Stimulated activated CD4-positive, alpha-beta T cell treated with anti-CD3 and anti-CD28 coated beads, Interleukin-12 subunit alpha, Interleukin-12 subunit beta, amount 100 ng/mL, for 24 hours (primary cell): ENCODE measurements at places on chromosomes 11 and 22.

- DNase-seq: peak; percentile 38
Measured at GRCh38 chr22:41915035-41915785, at the start of gene SHISA8. Gene SHISA8 (minus strand): TSS chr22:41915074. CDS start chr22:41914667, 407 bp downstream.

GRCh38 chr22:49198705-49199084, 629.0 kb downstream of the BRD1 start:
- no peak for DNase-seq

- no peak for DNase-seq
Measured at GRCh38 chr11:115279813-115280761, 224.1 kb downstream of the CADM1 start.

GRCh38 chr11:92909214-92909613, 60.2 kb upstream of the MTNR1B start:
- no peak for DNase-seq

DNA sequence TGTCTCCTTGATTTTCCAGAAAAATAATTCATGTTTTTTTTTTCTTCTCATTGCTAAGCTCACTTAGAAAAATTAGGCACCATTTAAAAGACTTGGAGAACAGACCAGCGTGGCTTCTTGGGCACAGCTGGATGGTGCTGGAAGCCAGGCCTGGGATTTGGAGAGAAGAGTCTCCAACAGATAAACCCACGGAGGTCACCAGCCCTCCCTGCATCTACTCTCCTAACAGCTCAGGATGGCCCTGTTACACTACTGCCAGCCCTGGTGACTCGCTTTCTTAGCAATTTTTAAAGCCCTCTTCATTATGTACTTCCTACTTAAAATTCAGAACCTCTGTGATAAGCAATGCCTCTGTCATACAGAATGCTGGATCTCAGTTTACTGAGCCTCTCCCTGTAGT, 1.7 kb downstream of the PTH start:
- DNase-seq: no peak

DNA sequence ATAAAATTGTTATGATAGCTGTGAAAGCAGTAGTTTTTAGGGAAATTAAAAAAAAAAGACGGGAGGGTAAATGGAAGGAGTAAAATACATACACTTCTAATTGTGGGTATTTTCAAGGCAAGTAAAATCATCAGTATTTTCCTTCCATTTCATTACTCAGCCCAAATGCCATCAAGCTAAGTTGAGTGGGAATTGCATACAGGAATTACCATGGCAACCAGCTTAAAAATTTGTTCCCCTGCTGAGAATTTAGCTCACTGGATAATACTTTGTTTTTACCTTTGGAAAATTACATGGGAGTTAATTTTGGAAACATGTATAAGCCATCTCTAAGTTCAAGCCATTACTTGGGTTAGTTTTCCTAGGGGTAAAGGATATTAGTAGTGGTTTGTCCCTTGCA, 1873.4 kb downstream of the LRRC4C start:
- DNase-seq: no peak

GRCh38 chr22:43081968-43082367, 7.2 kb downstream of the TTLL1 start:
- no peak for DNase-seq

- DNase-seq: no peak
Measured at GRCh38 chr11:12680246-12680939, 6.2 kb downstream of the TEAD1 start.

DNA sequence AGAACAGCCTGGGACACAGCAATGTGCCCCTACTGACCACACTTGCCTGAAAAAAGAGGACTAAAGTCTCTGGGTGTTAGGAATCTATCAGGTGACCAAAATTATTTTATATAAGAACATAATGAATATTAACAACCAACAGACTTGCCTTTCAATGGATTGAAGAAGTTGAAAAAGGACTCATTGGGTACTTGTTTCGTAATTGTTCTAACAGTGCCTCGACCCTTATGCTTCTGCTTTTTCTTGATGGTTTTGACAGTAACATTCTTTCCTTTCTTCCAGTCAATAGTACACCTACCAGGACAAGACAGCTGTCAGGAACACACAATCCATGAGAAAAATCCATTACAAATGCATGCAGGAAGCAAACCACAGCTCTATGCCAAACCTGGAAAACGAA, 29.0 kb upstream of the PHLDA2 start:
- no peak for DNase-seq

DNA sequence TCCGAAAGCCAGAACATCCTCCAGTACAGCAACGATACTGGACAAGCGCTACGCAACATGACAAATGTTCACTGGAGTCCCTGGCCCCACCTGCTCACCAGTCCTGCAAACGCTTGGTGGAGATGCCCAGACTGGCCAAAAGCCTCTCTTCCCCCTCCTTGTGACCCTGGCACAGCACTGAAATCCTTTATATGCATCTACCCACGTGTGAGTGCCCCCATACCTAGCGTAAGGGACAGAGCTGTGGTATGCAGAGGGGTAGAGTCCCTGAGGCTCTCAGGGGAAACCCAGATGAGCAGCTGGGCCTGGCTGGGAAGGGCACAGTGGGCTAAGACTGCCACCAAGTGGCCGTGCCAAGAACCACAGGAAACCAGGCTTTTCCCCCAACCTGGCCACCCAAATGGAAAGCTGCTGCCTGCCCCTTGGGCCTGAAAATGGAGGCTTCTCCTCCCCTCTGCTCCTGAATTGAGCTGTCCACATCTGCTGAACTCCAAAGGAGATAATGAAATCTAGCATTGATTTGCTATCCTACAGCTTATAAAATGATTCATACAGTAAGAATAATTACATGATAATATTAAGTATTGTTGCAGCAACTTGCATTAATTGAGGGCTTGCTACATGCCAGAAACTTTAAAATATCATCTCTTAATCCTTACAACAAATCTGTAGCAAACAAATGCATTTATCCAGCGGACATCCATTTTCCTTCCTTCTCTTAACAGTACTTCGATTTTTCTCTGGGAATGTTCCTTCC, 24.8 kb upstream of the TTC12 start:
- DNase-seq: peak; percentile 58

DNA sequence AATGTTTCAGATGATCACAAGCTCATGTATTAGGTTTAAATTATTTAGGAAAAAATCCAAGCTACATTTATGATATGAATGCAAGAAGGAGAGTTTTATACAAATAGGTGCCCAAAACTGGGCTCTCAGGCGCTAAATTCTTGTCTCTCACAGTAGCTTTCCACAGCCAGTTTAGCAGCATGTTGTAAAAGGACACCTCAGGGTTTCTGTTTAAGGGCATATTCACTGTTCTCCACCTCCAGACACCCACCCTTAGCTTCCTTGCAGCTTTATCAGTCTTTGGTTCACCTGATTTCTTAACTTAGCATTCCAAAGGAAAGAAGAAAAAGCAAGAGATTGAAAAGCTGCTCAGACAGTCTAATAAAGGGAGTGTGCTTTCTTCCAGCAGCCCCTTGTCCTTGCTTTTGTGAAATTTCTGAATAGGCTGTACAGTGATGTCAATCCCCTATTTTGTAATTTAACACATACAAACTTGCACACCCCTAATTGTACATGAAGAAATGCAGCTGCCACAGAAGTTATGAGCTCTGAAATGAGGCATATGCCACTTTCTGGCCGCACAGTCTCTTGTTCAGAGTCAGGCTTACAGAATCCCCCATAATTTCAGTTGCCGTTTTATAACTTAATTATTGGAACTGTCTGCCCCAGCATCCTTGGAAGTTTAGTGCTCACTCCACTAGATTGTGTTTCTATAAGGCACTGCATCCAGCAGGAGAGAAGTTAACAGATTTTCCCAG, 262.1 kb downstream of the DDX10 start:
- DNase-seq: no peak

DNA sequence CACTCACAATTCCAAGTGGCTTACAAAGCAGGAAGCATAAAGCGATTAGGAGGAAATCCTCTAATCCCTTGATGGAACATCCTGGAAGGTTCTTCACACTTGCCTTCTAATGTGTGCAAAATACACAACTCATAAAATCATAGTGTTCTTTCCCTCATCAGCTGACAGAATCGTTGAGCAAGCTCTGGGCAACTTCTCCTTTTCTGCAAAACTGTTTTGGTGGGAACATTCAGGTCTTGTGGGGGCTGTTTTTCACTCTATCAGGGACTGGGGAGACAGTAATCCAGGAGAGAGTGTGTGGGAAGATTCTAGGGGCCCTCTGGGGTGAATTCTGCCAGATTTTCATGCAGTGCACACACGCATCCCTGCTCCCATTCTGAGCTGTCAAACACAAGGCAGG, 53.2 kb downstream of the IRAG1 start:
- no peak for DNase-seq

DNA sequence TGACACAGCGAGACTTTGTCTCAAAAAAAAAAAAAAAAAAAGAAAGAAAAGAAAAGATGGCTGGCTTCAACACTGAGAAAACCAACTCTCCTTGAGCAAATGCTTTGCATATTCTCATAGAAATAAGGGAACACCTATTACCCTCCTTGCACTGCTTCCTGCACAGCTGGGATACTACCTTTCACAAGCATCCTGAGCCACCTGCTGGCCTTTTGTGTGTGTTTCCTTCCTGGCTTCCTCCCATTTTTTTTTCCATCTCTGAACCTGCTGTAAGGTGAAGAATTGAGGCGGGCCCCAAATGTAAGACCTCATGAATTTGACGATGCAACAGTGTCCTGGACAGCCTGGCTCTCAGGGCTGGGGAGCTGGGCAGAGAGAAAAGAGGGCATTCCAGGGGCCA, 1.9 kb upstream of the RFPL3 start:
- no peak for DNase-seq

DNA sequence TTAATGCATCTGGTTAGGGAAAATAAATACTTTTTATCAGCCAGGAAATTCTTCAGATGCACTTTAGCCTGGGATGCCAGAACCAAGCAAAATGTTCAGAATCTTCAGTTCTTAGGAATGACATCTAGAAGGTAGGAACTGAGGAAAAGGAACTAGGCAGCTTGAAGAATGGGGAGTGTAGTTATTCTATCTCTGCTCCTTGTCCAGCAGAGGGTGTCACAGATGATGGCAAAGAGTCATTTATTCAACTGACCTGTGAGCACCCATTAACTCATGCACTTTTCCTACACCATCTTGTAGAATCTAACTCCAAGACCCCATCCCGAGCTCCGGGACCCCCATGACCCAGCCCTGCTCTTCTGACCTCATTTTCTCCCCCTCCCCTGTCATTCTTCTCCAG, 122.1 kb upstream of the ISX start:
- no peak for DNase-seq

DNA sequence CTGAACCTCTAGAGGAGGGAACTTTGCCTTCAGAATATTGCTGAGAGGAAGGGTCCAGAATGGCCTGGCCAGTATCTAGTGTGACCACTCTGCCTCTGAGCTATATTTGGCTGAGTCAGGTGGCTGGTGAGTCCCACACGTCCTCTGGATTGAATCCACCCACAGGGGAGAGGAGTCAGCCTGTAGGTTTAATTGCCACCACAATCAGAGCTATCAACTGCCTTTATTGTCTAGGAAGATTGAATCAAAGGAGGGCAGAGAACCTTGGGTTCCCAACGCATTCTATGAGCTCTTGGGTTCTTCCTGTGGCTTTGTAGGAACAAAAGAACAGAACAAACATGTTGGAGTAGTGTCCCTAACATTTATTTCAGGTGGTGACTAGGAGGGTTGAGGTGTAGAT, 67.7 kb downstream of the ST3GAL4 start:
- no peak for DNase-seq

DNA sequence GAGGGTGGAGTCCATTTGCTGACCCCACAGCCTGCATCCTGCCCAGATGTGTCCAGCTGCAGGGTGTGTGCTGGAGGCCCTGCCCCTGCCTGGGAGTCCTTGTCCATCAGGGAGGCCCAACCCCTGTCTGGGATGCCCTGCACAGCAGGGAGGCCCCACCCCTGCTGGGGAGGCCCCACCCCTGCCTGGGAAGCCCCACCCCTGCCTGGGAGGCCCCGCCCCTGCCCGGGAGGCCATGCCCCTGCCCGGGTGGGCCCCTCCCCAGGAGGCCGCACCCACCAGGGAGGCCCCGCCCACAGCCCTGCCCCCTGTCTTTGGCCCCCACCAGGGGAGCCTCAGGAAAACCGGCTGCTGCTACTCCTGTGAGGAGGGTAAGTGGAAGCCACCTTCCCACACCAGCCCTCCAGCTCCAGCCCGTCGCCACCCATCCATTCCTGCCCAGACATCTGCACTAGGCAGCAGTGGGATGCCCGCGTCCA, 37.2 kb downstream of the MUC5B start:
- DNase-seq: peak; percentile 38
